ENCODE measurements at places on chromosomes 11 and 22.

- DNase-seq: no peak
Measured at GRCh38 chr22:19341500-19341899, 50.0 kb upstream of the CLTCL1 start.

DNA sequence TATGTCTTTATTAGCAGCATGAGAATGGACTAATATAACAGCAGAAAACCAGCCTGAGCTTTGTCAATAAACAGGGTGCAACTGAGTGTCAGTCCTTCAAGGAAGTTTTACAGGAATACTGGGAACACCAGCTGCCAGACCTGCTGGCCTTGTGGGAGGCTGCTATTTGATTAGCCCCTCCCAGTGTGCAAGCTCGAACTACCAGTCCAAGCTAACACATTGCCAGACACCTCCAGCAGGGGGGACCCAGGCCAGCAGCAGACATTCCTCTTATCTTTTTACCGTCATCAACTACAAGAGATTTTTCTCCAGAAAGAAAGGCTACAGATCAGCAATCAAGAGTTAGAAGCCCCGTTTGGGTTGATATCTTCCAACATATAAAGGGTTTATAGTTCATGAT, 942.8 kb upstream of the TENM4 start:
- no peak for DNase-seq

- no peak for DNase-seq
Measured at GRCh38 chr11:114196997-114197703, 99.0 kb upstream of the NNMT start.

DNA sequence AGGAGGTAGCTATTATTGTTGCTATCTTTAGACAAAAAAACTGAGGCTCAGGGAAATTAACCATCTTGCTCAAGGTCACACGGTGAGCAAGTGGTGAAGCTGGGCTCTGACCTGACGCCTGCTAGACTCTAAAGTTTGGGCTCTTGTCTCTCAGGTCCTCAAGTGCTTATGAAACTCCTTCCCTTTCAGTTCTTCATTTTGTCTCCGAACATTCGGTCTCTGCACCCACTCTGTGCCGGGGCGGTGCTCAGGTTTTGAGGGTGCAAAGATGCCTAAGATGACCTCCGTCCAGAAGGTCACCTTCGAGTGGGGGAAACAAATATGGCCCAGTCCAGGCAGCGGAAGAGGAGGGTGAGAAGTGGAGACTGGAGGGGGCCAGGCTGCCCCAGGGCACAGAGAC, 16.0 kb downstream of the OVOL1 start:
- DNase-seq: no peak

DNA sequence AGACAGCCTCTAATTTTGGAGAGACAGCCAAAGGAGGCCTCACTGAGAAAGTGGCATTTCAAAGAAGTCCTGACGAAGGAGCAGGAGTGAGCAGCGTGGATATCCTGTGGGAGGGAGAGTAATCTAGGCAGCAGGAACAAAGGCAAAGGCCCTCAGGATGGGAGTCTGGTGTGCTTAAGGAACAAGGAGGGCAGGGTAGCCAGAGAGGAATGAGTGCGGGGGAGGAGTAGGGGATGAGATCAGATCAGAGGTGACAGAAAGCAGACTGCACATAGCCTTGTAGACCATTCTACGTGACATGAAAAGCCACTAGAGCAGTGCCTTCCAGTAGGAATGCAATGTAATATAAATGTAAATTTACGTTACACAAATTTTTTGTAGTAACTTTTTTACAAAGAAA, 5.6 kb downstream of the SLC36A4 start:
- DNase-seq: no peak

- no peak for DNase-seq
Measured at GRCh38 chr22:21780259-21780658, 44.7 kb upstream of the YPEL1 start.

- no peak for DNase-seq
Measured at GRCh38 chr11:79028225-79028624, 412.6 kb downstream of the TENM4 start.

GRCh38 chr22:48320683-48321451, 1506.8 kb downstream of the BRD1 start:
- no peak for DNase-seq

- no peak for DNase-seq
Measured at GRCh38 chr11:99316776-99317520, 296.2 kb downstream of the CNTN5 start.

DNA sequence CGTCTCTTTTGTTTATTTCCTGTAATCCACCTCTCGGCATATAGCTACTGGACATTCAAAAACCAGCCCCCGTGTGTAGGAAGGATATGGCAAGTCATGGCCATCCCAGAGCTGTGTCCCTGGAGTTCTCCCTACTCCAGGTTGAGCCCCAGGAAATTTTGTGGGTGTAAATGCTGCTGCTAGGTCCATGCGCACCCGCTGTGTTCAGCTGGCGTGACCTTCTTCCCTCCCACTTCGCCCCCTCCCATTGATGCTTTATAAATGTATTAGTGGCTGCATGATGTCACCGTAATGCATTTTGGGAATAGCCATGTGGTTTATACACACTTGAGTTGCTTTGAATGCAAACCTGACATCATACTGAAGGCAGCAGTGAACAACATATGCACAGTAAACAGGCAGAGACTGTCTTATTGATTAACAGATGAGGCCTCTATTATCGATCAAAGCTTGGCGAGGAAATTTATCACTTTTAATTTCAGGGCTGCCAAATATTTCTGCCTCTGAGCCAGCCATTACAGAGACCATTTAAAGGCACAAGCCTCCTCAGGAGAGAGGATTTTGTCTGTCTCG, 113.6 kb upstream of the NNMT start:
- DNase-seq: no peak

DNA sequence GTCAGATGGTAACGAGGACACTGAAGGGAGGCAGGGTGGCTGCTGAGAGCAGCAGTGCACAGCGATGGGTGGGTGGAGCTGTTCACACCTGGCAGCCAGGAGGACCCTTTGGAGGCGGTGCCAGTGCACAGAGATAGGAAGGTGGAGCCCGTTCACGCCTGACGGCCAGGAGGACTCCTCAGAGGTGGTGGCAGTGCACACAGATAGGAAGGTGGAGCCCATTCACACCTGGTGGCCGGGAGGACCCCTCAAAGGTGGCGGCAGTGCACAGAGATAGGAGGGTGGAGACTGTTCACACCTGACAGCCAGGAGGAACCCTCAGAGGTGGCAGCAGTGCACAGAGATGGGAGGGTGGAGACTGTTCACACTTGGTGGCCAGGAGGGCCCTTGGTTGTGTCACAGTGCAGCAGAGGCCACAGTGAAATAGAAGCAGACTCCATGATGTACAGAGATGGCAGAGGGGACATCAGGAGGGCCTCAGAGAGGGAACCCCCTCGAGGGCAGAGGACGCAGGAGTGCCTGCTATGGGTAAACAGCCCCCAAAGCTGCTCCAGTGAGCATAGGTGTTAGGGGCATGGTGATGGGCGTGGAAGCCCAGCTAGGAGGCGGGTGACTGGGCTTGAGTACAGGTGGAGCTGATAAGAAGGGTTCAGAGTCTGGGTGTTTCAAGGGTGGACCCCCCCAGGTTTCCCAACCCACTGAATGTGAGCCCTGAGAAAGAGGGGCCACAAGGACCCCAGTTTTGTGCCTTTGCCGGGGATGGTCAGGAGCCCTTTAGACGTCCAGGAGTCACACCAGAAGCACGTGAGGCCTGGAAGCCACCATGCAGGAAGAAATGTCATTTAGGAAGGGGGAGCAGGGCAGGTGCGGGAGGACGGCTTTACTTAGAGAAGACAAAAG, 566.7 kb downstream of the BRD1 start:
- DNase-seq: no peak

DNA sequence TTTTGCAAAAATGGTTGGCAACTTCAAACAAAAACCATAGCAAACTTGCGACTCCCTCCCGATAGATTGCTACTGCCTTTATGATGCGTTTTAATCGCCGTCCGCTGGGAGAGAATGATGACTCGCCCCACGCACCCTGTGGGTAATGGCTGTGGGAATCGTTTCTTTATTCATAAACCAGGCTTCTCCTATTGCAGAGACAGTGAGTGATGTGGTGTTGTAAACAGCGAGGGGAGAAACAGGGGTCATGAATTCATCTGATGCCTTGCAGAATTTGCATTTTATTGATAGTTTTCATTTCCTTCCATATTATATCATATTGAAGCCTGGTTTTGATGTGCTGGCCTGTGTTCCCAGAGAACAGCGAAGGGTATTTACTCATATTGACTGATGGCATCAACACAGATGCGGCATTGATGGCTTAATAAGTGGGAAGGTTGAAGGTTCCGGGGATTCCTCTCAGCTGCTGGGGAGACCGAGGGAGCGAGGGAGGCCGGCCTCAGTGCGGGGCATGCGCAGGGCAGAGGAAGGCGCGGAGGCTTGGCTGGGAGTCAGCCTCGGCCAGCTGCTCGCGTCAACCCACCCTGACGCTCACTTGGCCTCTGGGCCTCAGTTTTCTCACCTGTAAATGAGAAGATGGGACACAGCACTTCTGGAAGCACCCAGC, 41.3 kb downstream of the ARHGAP8 start:
- no peak for DNase-seq

- peak; percentile 95 for DNase-seq
Measured at GRCh38 chr11:355581-356458, 13.5 kb upstream of the B4GALNT4 start.

GRCh38 chr22:42915980-42916765, 59.1 kb upstream of the ARFGAP3 start:
- no peak for DNase-seq

GRCh38 chr22:27107824-27108223, 450.4 kb downstream of the MIAT start:
- DNase-seq: peak; percentile 91

- DNase-seq: no peak
Measured at GRCh38 chr11:4161305-4161704, 66.7 kb downstream of the RRM1 start.

- DNase-seq: peak; percentile 34
Measured at GRCh38 chr11:125082611-125083311, 19.7 kb downstream of the SLC37A2 start.

DNA sequence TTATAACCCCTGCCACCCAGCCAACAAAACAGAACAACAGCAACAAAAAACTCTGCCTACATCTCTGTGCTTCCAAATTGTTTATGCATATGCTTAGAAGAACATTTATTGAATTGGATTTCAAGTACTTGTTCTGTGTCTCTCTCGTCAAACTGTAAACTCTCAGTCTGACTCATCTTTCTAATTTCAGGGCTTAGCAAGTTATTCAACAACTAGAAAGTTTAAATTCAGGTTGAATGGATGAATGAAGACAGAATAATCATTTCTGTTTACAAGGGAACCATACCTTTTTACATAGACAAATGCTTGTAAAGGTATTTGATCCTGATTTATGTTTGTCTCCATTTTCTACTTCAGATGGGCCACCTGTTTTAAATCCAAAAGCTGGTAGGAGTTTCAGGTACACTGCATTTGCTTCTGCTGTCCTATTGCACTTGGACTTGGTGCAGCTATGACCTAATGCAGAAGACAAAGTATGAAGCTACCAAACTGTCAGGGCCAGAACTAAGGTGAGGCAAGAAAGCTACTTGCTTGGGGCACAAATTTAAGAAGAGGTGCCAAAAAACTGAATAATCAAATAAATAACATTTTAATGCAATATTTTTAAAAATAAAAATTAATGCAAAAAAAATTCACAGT, 1.6 kb upstream of the FBXO3 start:
- DNase-seq: no peak

GRCh38 chr11:5746614-5747013, 7.4 kb upstream of the OR52N4 start:
- DNase-seq: no peak

GRCh38 chr11:85021058-85021457, 606.1 kb downstream of the DLG2 start:
- DNase-seq: no peak

- no peak for DNase-seq
Measured at GRCh38 chr11:332651-333480, 12.2 kb upstream of the IFITM3 start.

- DNase-seq: no peak
Measured at GRCh38 chr22:31148488-31148887, 8.2 kb upstream of the PLA2G3 start.

GRCh38 chr22:37098976-37099591, 10.4 kb downstream of the TMPRSS6 start:
- DNase-seq: no peak

GRCh38 chr11:126371595-126371994, 16.1 kb downstream of the ST3GAL4 start:
- no peak for DNase-seq

- no peak for DNase-seq
Measured at GRCh38 chr22:44542561-44543222, 44.7 kb upstream of the RTL6 start.

- no peak for DNase-seq
Measured at GRCh38 chr11:128905345-128906184, 14.4 kb downstream of the KCNJ5 start.

GRCh38 chr11:75591966-75592365, 29.9 kb downstream of the SERPINH1 start:
- DNase-seq: no peak

DNA sequence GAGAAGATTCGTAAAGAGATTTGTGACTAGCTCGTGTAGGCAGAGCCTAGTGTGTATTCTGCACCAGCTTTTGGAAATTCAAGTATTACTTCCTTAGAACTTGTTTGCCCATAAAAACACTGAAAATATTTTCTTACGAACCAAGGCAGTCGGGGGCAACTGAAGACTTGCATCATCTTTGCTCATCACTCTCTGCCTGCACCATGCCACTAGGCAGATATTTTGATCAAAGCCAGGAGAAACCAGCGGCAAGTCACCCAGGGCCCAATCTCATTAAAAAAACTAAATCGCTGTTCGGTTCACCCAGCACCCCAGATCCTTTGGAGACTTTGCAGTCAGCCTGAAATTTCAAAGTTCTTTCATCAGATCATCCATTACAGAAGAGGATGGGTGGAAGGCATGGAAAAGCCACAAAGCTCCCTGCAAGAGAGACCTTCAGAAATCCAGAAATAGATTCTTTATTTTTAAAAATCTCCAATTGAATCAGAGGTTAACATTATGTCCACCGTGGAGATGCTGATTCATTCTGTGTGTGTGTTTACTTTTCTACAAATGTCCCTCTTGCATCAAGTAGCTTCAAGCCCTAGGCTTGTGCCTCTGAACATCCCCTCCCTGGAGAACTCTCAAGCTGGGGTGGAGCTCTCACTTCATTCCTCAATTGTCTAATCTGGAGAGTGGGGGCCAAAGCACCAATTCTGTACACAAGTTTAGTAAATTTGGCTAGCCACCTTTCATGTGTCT, 78.4 kb downstream of the ETS1 start:
- no peak for DNase-seq

DNA sequence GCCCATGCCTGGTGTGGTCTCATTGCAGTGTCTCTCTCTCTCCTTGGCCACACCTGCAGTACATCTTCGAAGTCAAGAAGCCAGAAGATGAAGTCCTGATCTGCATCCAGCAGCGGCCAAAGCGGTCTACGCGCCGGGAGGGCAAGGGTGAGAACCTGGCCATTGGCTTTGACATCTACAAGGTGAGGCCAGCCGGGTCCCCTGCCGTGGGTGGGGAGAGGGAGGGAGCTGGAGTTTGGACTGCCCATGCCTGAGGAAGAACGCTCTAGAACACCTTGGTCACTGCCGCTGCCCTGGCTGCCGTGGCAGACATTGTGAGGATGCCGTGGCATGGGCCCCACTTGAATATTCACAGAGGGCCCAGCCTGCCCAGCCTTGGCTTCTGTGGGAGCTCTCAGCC, 9.1 kb upstream of the MYO7A start:
- no peak for DNase-seq

GRCh38 chr22:47040486-47041270, 278.2 kb downstream of the TBC1D22A start:
- no peak for DNase-seq

GRCh38 chr11:94581926-94582325, 14.8 kb downstream of the PIWIL4 start:
- no peak for DNase-seq
